Activated T-helper 2 cell treated with anti-CD3 and anti-CD28 coated beads, Interferon-gamma antibody, Interleukin-2, Interleukin-4, amounts not matched to agents 10 μg/mL and 5 μg/mL and 100 μg/mL, durations not matched to agents 14 hours and 24 hours and 36 hours (primary cell): ENCODE measurements at places on chromosomes 1 and 21. TPM values are rescaled to one million over a fixed set of nuclear protein-coding genes. Genes with fewer than 3 reads are reported as not detected.

Gene TRNP1
- total RNA-seq, result 0.85 and 0.89 TPM in 2 replicates

Gene EPHA10
- 0.21 TPM in 1 of 2 replicates, not detected in the other for total RNA-seq

GRCh38 chr1:242523719-242524570 is 552 bp downstream of the PLD5 start:
- no peaks in the 10 kb centered on the region for H3K4me1 ChIP-seq
- H3K27ac ChIP-seq, result no peak overlapping the region
- H3K27me3 ChIP-seq, result peaks cover 45% of the 10 kb centered on the region
- no peaks in the 10 kb centered on the region for H3K36me3 ChIP-seq
- no peak for DNase-seq

DNA sequence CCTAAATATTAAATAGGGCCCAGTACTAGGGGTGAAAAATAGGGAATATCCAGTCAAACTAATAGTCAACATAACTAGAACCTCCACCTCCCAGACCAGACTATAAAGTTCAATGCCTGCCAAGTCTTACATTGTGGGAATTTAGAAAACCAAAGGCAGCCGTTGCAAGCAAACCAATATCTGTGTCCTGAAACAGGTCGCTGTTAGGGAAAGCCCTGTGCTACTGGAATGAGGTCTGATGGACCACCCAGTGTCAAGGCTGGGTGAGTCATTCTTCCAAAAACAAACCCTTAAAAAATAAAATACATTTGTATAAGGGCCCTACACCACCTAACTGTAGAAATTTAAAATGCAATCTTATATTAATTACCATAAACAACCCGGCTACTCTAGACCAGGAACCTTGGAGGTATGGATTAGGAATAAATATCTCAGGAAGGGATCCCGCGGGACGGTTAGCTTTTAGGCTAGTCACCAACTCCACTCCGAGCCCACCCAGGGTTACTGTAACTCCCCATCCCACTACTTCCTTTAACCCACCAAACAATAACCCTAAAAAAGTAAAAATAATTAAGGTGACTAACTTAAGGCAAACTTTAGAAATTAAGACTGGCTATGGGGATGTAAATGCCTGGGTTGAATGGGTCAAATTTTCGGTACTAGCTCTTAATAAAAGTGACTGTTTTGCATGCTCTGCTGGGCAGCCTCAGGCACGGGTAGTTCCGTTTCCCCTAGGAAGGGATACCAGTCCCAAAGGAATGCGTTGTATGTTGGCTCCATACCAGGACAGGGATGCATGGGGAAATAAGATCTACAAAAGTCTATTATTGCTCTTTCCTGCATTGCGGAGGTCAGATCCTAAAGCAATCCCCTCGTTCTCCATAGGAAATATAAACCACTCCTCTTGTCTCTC is 65.4 kb upstream of the TLR5 start:
- no peak overlapping the region for H3K27ac ChIP-seq
- peaks cover 21% of the 10 kb centered on the region for H3K27me3 ChIP-seq
- H3K4me3 ChIP-seq, result no peak overlapping the region
- H3K36me3 ChIP-seq, result no peaks in the 10 kb centered on the region
- H3K4me1 ChIP-seq, result no peaks in the 10 kb centered on the region

- no peaks in the 10 kb centered on the region for H3K4me1 ChIP-seq
- no peak overlapping the region for H3K4me3 ChIP-seq
- DNase-seq, result no peak
Measured at GRCh38 chr1:114011796-114012195, 32.5 kb downstream of the OLFML3 start.

- no peaks in the 10 kb centered on the region for H3K4me1 ChIP-seq
- H3K36me3 ChIP-seq, result no peaks in the 10 kb centered on the region
- H3K27ac ChIP-seq, result no peak overlapping the region
- DNase-seq, result no peak
Measured at GRCh38 chr1:245590726-245591125, 435.9 kb downstream of the KIF26B start.

DNA sequence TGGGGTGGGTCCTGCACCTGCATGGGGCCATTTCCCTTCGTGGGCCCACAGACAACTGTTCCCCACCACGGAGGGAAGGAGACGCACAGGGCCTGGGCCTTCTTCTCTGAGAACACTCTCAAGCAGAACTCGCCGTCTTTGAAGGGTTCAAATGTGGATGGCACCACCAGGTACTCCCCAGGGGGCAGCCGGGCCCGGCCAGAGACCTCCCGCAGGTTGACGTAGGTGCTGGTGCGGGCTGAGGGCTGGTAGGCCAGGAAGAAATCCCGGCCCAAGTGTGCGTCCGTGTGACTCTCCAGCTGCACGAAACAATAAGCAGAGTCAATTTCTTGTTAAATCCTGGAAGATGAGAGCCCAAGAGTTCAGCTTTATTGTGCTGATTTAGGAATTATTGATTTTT is 56.4 kb downstream of the CAPN8 start:
- H3K27me3 ChIP-seq, result no peaks in the 10 kb centered on the region
- H3K4me1 ChIP-seq, result no peaks in the 10 kb centered on the region
- H3K27ac ChIP-seq, result no peak overlapping the region
- H3K36me3 ChIP-seq, result no peaks in the 10 kb centered on the region
- H3K4me3 ChIP-seq, result no peak overlapping the region

GRCh38 chr1:27668808-27669723 is 2.9 kb downstream of the IFI6 start:
- peak overlapping the region; percentile 70 for H3K27ac ChIP-seq
- peaks cover 36% of the 10 kb centered on the region for H3K4me1 ChIP-seq
- peak; percentile 79 for DNase-seq
- H3K27me3 ChIP-seq, result no peaks in the 10 kb centered on the region
